ENCODE measurements at places on chromosomes 12 and 14.

- no peak for DNase-seq
These were observed 20.1 kb downstream of the TGFB3 start for GRCh38 chr14:75961662-75962061.

- no peak for DNase-seq
These were observed 150.7 kb upstream of the PTPRQ start for GRCh38 chr12:80293347-80293746.

DNA sequence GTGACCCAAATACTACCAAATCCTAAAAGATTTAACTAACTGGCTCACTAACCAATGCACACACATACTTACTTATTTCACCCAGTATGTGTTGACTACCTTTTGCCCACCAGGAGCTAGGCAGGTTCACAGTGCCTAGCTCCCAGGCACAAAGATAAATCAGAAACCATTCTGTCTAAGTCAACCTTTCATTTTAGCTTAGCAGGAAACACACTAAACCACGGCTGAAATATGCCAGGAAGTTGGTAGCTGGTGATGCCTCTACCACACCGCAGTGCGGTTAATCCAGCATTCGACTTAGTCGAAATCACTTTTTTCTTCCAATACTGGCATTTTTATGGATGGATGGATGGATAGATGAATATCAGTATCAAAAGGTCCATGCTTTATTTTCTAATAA lies 597.7 kb downstream of the DIO2 start:
- no peak for DNase-seq

DNA sequence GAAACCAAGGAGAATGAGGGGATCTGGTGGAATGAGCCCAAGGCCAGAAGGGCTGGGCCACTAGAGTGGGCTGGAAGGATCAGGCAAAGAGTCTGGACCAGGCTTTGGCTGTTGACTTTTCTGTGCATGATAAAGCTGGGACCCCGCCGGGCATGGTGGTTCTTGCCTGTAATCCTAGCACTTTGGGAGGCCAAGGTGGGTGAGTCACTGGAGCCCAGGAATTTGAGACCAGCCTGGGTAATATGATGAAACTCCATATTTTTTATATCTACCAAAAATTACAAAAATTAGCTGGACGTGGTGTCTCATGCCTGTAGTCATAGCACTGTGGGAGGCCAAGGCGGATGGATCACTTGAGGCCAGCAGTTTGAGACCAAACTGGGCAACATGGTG lies 393 bp upstream of the KLHL33 start:
- DNase-seq = no peak
